Fibroblast of villous mesenchyme (primary cell): ENCODE measurements at places on chromosomes 4 and X. TPM values are rescaled to one million over a fixed set of nuclear protein-coding genes. Genes with fewer than 3 reads are reported as not detected.
A peak's percentile ranks its signal among the peaks of the same experiment; 100 is the strongest.

DNA sequence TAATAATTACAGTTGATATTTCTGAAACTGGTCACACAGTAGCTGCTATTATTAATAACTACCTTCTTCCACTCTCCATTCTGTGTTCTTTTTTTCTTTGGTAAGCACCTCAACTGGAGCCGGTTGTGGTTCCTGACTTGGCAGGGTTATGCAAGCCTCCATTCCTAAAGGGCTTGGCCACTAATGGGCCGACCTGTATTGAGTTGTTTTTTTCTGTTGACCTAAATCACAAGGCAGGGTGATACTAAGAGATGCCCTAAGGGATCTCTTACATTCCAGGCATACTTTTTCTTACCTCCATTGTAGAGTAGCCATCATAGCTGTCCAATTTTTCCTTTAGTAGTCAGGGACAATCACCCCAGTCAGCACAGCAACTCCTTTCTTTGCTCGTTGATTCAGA, 1295.8 kb upstream of the ADGRL3 start:
- no peak for DNase-seq

DNA sequence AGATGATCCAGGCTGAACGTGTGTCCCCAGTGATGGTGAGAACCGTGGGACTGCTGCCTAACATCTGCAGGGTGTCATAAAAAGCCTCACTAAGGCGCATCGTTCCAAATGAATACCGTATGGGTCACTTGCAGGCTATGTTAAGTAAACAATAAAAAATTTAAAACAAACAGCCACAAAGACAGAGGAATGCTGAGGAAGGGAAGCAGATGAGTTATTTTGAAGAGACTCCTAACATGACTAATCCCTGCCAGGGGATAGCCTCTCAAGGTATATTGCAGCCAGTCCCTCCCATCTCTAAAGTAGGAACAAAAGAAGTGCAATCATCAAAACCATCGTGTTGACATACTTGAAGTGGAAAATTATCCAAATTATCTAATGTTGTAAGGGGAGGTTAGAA, 83.8 kb downstream of the UNC5C start:
- DNase-seq: peak; percentile 74

- DNase-seq: no peak
These were observed 98.4 kb downstream of the ZAR1 start for GRCh38 chr4:48588230-48589097.

DNA sequence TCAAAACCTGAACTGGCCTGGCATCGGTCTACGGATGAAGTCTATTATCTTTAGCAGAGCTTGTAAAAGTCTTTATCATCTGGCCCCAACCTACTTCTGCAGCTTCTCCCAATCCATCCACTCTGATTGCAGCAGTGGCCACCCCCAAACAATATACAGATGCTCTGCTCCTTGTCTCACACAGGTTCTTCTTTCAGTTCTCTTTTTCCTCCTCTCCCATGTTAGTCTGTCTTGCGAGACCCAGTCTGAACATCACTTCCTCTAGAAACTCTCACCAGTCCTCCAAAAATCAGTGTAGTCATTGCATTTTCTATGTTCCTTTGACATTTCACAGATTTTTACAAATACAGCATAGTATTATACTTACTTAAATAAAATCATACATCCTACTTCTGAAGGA, 163.0 kb downstream of the FRMPD4 start:
- DNase-seq: no peak

The GPR34 gene
- total RNA-seq: under 0.01 TPM in 1 of 2 replicates, not detected in the other

- DNase-seq: peak; percentile 80
These were observed 5.1 kb downstream of the FBXL5 start for GRCh38 chr4:15649914-15650545.

DNA sequence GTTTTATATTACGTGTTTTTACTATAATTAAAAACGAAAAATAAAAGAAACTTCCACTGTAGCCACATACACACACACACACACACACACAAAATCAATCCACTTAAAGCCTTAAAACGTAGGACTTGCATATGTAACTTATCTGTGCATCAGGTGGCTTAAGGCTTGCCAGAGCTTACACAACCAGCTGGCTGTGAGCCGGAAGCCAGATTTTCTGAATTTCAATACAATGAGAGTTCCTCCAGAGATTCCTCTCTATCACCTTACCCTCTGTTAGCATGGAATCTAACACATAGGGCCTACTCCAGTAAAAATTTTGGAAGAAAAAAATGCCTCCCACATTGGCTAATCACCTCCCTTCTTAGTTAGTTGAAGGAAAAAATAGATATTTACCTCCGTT, 27.9 kb upstream of the SLITRK4 start:
- no peak for DNase-seq

The RASGEF1B gene
- total RNA-seq: 0.32 TPM in 1 of 2 replicates, not detected in the other

The ELOVL6 gene
- 15.1 and 25.0 TPM in 2 replicates for total RNA-seq

- DNase-seq: no peak
These were observed 380.7 kb upstream of the NOCT start for GRCh38 chr4:138634915-138635314.
